Neural cell (in vitro differentiated cells): ENCODE measurements at places on chromosomes 11 and 22. TPM values are rescaled to one million over a fixed set of nuclear protein-coding genes. Genes with fewer than 3 reads are reported as not detected.

NRGN gene
- 0.69 and 1.1 TPM in 2 replicates for polyA plus RNA-seq

ZNF202 gene
- 24.6 and 30.4 TPM in 2 replicates for polyA plus RNA-seq

CD3G gene
- polyA plus RNA-seq, result not detected in 2 replicates

MOGAT2 gene
- polyA plus RNA-seq, result not detected in 2 replicates

HTR3A gene
- 0.36 TPM in 1 of 2 replicates, not detected in the other for polyA plus RNA-seq

CALCA gene
- polyA plus RNA-seq, result not detected in 2 replicates

NFAM1 gene
- polyA plus RNA-seq, result 0.05 TPM in 1 of 2 replicates, not detected in the other

IL17RA gene
- 0.08 and 0.52 TPM in 2 replicates for polyA plus RNA-seq

MMP12 gene
- not detected in 2 replicates for polyA plus RNA-seq

SPDYC gene
- not detected in 2 replicates for polyA plus RNA-seq

RPL3 gene
- 1,527 and 1,646 TPM in 2 replicates for polyA plus RNA-seq

MAFF gene
- polyA plus RNA-seq, result 2.1 and 4.8 TPM in 2 replicates

RIMBP3B gene
- polyA plus RNA-seq, result 0.26 and 0.66 TPM in 2 replicates

SCGB1D2 gene
- polyA plus RNA-seq, result not detected in 2 replicates

KCNJ4 gene
- polyA plus RNA-seq, result 1.4 and 1.7 TPM in 2 replicates

RASGRP2 gene
- polyA plus RNA-seq, result 4.5 and 13.9 TPM in 2 replicates

ZNF195 gene
- 89.0 and 101 TPM in 2 replicates for polyA plus RNA-seq

MADD gene
- 46.1 and 66.9 TPM in 2 replicates for polyA plus RNA-seq

NLRP6 gene
- polyA plus RNA-seq, result not detected in 2 replicates

SLC17A6 gene
- 3.3 and 4.3 TPM in 2 replicates for polyA plus RNA-seq

SMIM35 gene
- 0.12 TPM in 1 of 2 replicates, not detected in the other for polyA plus RNA-seq

OR6A2 gene
- polyA plus RNA-seq, result 0.05 TPM in 1 of 2 replicates, not detected in the other
